ENCODE measurements at places on chromosomes 6 and 20. TPM values are rescaled to one million over a fixed set of nuclear protein-coding genes. Genes with fewer than 3 reads are reported as not detected.

ARMH2 gene
- not detected for polyA plus RNA-seq

DNA sequence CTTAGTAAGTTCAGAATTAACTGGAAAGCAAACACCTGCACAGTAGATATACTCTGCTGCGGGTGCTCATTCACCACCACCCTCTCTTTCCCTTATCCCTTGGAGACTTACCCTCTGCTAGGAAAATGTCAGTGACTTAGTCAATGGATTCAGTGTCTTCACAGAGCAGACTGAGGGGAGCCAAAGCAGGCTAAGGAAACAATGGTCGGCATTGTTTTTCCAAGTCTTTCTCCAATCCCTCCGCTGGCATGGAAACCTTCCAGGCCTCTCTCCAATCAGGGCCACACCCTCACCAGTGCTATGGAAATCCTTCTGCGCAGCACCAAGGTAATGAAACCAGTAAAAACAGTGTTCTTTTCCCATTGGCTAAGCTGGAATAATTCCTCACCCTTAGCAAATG lies 531.2 kb downstream of the TFAP2B start:
- no peak for DNase-seq

SCRT2 gene
- not detected for polyA plus RNA-seq

MOXD1 gene
- 564 TPM for polyA plus RNA-seq

DNA sequence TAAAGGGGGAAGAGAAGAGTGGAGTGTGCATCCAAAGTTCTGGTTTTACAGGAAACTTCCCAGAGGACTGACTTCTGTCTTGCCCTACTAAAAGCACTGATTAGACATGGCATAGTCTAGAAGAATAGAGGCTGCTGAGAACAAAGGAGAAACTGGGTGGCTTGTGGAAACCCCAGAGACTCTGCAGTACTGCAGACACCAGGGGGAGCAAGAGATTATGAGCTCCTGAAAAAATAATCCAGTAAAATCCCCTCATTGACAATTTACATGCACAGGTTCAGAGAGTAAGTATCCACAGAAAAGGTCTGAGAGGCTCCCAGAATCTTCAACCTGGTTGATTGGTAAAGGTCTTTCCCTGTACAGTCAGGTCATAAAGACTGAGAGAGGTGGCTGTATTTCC lies 48.7 kb upstream of the CLVS2 start:
- peak; percentile 0 for DNase-seq

ZBTB46 gene
- polyA plus RNA-seq = 0.33 TPM

- DNase-seq = no peak
Measured at GRCh38 chr6:99619409-99619762, 12.8 kb downstream of the PRDM13 start.

All from GM23248 (cell line).